ENCODE measurements at places on chromosomes 7 and 10.

- DNase-seq = no peak
Observed at GRCh38 chr10:87596351-87596750, 63.3 kb upstream of the PAPSS2 start.

DNA sequence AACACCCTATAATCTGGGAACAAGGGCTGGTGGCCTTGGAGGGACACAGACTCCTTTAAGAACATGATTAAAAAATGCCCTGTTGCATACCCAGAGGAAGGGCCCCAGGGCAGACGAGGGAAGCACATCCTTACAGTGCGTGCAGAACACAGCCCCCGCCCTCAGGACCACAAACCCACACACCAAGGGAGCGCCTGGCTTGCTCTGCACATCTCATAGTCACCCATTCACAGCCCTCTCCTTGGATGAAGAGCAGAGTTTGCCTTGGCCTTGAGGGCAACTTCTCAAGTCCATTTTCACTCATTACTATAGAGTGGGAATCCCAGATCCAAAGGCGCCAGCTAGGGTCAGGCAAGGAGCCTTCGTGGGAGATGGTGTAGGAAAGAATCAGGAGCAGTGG, 6.3 kb upstream of the VSIR start:
- no peak for DNase-seq

DNA sequence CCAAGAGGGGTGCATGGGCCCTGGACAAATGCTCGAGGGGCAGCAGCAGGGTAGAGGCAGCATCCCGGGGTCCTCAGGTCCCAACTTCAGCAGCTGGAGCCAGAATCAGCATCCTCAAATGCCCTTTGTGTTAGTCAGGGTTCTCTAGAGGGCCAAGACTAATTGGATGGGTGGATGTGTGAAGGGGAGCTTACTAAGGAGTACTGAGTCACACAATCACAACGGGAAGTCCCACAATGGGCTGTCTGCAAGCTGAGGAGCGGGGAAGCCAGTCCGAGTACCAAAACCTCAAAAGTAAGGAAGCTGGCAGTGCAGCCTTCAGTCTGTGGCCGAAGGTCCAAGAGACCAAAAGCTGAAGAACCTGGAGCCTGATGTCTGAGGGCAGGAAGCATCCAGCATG, 162.9 kb upstream of the TCERG1L start:
- no peak for DNase-seq

DNA sequence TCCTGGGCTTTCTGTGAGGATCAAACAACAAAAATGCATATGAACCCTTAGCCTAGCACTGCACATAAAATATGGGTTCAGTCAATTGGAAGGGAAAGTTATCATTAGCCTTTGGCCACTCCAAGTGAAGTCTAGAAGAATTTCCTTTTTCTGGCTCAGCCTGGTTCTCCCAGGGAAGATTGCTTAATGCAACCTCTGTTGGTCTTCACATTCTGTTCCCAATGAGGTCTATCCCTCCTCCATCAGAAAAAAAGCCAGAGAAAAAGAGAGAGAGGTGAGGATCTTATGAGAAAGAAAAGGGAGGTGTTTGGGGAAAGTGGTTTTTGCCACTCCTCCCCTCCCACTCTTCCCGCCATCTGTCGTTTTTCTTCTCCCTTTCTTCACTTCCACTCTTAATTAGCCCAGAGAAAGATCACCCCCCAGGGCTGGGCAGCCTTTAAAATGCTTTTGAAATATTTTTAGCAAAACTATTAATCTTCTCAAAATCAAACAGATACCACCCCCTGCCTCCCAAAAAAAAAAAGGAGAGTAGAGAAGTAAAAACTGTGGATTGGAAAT, 31.1 kb downstream of the CPVL start:
- no peak for DNase-seq

GRCh38 chr7:106010331-106010730, 47.3 kb downstream of the CDHR3 start:
- no peak for DNase-seq

DNA sequence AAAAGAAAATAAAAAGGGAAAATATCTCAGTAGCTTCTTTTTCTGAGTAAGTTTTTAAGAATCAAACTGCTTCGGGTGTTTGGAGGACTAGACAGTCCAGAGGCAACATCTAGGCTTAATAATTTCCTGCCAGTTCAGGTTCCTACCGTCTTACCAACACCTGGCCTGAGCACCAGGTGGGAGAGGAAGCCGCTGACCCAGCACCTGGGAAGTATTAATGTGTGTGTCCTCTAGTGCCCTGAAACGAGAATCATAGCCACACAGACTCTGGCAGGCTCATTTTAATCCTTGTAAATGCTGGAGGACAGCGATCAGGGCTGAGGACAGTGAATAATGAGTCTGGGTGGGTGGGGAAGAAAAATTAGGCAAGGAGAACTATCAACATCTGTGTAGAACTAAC, 137.4 kb downstream of the ZNF438 start:
- no peak for DNase-seq

DNA sequence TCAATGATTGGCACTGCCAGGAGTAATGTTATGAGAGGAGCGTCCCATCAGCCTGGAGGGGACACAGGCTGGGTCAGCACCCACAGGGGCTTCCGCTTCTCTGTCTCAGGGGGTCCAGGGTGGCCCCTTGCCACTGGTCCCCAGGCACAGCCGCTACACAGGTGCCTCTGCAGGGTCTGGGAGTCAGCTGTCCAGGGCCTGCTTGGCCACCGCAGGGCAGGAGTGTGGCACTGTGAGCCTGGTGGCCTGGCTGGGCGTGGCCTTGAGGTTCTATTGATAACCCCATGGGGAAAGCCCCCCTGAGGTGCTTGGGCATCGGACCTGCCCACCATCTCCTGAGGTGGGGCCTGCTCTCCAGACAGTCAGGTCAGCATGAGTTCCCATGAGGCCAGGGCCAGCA, 136.6 kb downstream of the LHPP start:
- DNase-seq = no peak

DNA sequence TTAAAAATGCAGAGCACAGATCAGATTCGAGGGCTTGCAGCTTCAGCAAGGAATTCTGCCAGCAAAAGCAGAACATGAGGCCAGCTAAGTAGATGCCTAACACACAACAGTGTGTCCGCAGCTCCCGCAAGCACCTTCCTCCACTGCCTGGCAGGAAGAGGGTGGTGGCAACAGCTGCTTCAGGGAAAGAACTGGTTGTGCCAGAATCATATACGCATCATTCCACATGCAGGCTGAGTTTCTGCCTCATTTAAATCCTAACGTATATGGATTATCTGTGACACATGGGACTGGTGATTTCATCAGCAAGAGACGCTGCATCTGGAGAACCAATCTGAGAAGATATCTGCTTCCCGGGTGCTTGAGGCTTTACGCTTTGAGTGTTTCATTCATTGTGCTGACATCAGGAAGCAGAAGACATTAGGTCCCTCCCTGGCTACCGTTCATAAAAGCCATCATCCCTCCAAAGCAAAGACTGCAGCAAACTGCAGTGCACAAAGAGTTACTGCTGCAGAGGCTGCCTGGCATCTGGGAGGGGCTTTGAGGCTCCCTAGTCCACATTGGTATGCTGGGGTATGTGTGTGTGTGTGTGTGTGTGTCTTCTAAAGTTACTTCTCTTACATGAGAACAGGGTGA, 78.8 kb downstream of the FAM13C start:
- no peak for DNase-seq

DNA sequence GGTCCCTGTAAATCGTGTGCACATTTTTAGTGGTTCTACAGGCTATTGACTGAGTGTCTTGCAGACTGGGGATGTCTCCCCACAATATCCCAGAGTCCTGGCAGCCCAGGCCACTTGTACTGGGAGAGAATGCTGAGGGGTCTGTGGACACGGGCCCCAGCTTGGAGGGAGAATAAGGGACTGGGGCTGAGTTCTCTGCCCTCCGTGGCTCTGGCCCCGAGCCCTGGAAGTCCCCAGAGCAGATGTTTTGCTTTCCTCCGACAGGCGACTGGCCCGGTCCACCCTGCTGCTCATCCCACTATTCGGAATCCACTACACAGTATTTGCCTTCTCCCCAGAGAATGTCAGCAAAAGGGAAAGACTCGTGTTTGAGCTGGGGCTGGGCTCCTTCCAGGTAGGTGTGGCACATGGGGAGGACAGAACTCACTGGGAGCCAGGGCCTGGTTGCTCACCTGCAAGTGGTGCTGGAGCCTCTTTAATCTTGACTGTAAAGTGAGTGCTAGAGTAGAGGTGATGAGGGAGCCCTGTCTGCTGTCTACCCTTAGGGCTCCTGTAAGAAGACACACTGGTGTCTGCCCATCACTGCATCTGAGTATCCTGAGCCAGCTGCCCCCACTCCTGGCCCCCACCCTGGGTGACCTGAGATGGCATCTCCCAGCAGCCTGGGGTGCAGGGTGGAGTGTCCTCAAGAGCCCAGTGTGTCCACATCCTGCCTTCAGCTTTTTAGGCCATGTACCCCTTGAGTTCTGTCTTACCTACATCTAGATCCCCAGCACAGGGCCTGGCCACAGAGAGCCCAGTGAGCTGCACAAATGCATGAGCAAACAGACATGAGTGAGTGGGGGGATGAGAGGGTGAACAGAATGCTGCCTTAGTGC, 51.1 kb downstream of the ADCYAP1R1 start:
- DNase-seq = no peak

DNA sequence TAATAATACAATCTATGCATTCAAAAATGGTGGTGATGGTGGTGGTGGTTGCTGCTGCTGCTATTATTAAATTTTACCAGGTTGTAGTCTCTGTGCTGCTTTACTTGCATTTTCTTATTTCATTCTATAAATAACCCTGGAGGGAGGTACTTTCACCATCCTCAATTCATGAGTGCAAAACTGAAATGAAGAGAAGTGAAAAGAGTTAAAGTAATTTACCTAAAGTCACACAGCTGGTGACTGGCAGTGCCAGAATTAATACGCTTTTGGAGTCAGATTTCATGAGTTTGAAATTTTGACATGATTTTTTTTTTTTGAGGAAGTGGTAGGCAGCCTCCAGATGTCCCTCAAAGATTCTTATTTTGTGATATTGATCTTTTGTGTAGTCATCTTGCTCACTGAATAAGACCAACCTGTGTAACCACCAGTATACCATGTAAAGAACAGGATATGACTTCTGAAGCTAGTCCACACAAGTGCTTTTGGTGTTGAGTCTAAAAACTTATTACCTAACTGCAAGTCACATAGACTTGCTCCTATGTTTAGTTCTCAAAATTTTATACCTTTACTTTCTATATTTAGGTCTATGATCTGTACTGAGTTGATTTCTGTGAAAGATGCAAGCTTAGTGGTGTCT, 218.8 kb downstream of the ZWINT start:
- no peak for DNase-seq

DNA sequence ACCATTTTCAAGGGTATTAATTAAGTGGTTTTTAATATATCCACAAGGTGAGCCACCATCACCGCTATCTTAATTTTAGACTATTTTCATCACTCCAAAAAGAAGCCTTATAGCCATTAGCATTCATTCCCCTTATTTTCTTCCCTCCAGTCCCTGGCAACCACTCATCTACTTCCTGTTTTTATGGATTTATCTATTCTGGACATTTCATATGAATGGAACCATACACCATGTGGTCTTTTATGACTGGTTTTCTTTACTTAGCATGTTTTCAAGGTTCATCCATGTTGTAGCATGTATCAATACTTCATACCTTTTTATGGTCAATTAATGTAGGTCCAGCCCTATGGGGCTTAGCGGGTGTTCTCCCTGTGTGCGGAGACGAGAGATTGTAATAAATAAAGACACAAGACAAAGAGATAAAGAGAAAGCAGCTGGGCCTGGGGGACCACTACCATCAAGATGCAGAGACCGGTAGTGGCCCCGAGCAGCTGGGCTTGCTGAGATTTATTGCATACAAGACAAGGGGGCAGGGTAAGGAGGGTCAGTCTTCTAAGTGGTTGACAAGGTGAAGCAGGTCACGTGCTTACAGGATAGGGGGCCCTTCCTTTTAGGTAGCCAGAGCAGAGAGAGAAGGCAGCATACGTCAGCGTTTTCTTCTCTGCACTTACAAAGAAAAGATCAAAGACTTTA, 14.6 kb downstream of the WBP1L start:
- DNase-seq = no peak

DNA sequence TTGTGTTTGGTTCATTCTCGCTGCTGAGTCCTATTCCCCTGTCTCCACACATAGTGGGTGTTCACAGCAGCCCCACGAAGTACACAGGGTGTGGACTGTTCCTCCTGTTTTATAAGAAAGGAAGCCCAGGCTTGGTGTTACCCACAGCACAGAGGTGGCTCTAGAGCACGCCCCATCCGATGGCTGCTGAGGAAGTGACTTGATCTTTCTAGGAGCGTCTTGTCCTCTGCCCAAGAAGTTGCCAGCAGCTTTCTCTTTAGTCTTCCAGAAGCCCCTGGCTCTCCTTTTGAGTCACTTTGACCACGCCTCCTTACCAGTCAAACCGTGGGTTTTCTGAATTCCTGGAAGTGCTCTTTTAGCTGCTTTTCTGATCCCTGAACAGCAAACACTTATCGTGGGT, 94.0 kb downstream of the GRK5 start:
- no peak for DNase-seq

GRCh38 chr7:29454899-29455451, 108.7 kb upstream of the PRR15 start:
- DNase-seq = no peak

DNA sequence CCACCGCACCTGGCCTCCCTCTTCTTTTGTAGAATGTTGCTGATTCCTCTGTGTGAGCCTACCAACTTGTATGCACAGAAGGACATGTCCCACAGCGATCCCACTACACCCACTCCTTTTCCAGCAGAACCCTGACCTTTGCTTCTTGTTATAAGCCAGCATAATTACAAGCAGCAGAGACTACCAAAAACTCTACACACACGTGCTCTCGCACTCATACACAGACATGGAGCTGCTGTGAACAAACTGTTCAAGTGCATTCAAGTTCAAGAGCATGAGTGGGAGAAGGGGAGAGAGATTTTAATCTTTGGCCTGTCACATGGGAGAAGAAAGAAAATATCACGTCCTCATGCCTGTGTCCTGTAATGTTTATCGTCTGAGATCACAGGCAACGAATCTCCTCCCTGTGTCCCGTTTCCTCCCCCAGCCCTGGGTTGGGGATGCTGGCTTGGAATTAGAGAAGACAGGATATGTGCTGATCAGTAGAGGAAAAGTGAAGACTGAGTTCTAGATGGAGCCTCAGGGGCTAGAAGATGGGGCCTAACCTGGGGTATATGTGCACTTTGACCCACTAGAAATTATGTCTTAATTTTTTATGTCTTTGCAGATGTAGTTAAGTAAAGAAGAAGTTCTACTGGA, 79.6 kb downstream of the NHLRC2 start:
- DNase-seq = no peak

GRCh38 chr7:142790555-142790954, 19.8 kb downstream of the PRSS2 start:
- DNase-seq = no peak

All from KG1 (cell line).